ENCODE measurements at places on chromosomes 12 and 14. TPM values are rescaled to one million over a fixed set of nuclear protein-coding genes. Genes with fewer than 3 reads are reported as not detected.

Gene CABP1
- total RNA-seq, result 10.7 TPM

Gene LRIG3
- 7.8 TPM for total RNA-seq

Gene SMOC1
- 1.1 TPM for total RNA-seq

Gene KLRK1
- total RNA-seq, result 0.15 TPM

Gene APOLD1
- total RNA-seq, result 0.44 TPM

Gene P2RX7
- total RNA-seq, result 0.55 TPM

Gene SLC39A5
- 0.62 TPM for total RNA-seq

Gene MEG3
- 534 TPM for total RNA-seq

Gene PELI2
- 18.6 TPM for total RNA-seq

Gene STXBP6
- total RNA-seq, result 3.5 TPM

Gene SMCO2
- 0.32 TPM for total RNA-seq

Gene KRT6C
- total RNA-seq, result not detected

Measured in WTC11 (cell line).